ENCODE measurements at places on chromosomes 6 and 20. TPM values are rescaled to one million over a fixed set of nuclear protein-coding genes. Genes with fewer than 3 reads are reported as not detected.

The ERVFRD-1 gene
- not detected for total RNA-seq

The HLA-DRB1 gene
- total RNA-seq, result 22.1 TPM

The IMPG1 gene
- not detected for total RNA-seq

The GSTA1 gene
- 24.0 TPM for total RNA-seq

The GSTA2 gene
- total RNA-seq, result not detected

The OTOR gene
- not detected for total RNA-seq

GRCh38 chr20:9338101-9338500, 176.3 kb upstream of the LAMP5 start:
- no peak overlapping the region for H3K4me3 ChIP-seq
- no peaks in the 10 kb centered on the region for H3K27me3 ChIP-seq
- no peak for DNase-seq
- no peak overlapping the region for H3K27ac ChIP-seq

DNA sequence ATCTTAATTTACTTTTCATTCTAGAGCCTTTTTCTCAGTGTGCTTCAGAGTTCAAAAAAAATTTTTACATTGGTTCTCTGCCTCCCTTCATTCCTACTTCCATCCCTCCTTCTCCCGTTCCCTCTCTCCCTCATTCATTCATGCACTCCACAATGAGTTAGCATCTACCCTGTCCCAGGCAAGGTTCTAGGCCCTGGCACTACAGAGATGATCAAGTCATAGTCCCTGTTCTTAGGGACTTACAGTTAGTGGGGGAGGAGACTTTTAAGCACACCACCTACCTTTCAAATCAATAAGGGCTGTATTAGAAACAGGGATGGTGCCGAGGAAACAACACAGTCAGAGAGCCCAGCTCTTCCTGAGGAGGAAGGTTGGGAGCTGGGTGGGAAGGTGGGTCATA, 40.3 kb downstream of the MAP3K5 start:
- H3K36me3 ChIP-seq, result no peaks in the 10 kb centered on the region
- H3K27me3 ChIP-seq, result no peaks in the 10 kb centered on the region
- DNase-seq, result no peak
- H3K4me1 ChIP-seq, result peaks cover 6% of the 10 kb centered on the region
- H3K4me3 ChIP-seq, result no peak overlapping the region

DNA sequence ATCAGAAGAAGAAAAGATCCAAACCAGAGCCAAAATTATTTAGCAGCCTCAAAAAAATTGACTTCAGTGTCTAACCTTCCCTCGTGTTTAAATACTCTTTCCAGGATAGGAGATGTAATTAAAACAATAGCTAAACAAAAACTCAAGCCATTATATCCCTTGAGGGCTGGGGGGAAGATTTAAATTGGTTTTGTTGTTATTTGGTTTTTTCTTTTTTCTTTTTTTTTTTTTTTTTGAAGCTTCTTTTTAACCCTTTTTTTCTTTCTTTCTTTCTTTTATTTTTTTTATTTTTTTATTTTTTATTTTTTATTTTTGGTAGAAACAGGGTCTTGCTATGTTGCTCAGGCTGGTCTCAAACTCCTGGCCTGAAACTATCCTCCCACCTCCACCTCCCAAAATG, 269.0 kb downstream of the KHDC1L start:
- no peak overlapping the region for H3K4me3 ChIP-seq
- no peak overlapping the region for H3K27ac ChIP-seq
- DNase-seq, result no peak
- no peaks in the 10 kb centered on the region for H3K27me3 ChIP-seq
- no peaks in the 10 kb centered on the region for H3K4me1 ChIP-seq

GRCh38 chr20:62148908-62149314, 5.3 kb downstream of the SS18L1 start:
- no peak for DNase-seq
- no peak overlapping the region for H3K27ac ChIP-seq
- H3K4me3 ChIP-seq, result no peak overlapping the region

- H3K36me3 ChIP-seq, result no peaks in the 10 kb centered on the region
- H3K4me3 ChIP-seq, result no peak overlapping the region
- DNase-seq, result no peak
- no peaks in the 10 kb centered on the region for H3K27me3 ChIP-seq
- H3K4me1 ChIP-seq, result no peaks in the 10 kb centered on the region
Observed at GRCh38 chr6:152441902-152442301, 195.3 kb downstream of the SYNE1 start.

- peaks cover 28% of the 10 kb centered on the region for H3K4me1 ChIP-seq
- H3K36me3 ChIP-seq, result no peaks in the 10 kb centered on the region
- no peak overlapping the region for H3K4me3 ChIP-seq
Observed at GRCh38 chr6:43683708-43684455, 3.7 kb downstream of the MRPS18A start.

GRCh38 chr6:36633915-36634314, 39.8 kb downstream of the SRSF3 start:
- peak; percentile 80 for DNase-seq
- H3K36me3 ChIP-seq, result no peaks in the 10 kb centered on the region
- peaks cover 4% of the 10 kb centered on the region for H3K4me1 ChIP-seq
- H3K27me3 ChIP-seq, result no peaks in the 10 kb centered on the region
- peak overlapping the region; percentile 31 for H3K27ac ChIP-seq

- no peak overlapping the region for H3K4me3 ChIP-seq
- no peaks in the 10 kb centered on the region for H3K36me3 ChIP-seq
- H3K27me3 ChIP-seq, result no peaks in the 10 kb centered on the region
- DNase-seq, result no peak
Observed at GRCh38 chr6:90103056-90103800, 193.4 kb downstream of the BACH2 start.

GRCh38 chr20:44018942-44019637, 104.4 kb downstream of the TOX2 start:
- H3K4me3 ChIP-seq, result no peak overlapping the region
- H3K36me3 ChIP-seq, result no peaks in the 10 kb centered on the region
- H3K27ac ChIP-seq, result peak overlapping the region; percentile 28
- DNase-seq, result no peak
- H3K27me3 ChIP-seq, result no peaks in the 10 kb centered on the region

- H3K4me3 ChIP-seq, result no peak overlapping the region
- H3K4me1 ChIP-seq, result no peaks in the 10 kb centered on the region
- DNase-seq, result no peak
- H3K36me3 ChIP-seq, result no peaks in the 10 kb centered on the region
- H3K27ac ChIP-seq, result no peak overlapping the region
Observed at GRCh38 chr20:17461941-17462340, 69.2 kb downstream of the BFSP1 start.

DNA sequence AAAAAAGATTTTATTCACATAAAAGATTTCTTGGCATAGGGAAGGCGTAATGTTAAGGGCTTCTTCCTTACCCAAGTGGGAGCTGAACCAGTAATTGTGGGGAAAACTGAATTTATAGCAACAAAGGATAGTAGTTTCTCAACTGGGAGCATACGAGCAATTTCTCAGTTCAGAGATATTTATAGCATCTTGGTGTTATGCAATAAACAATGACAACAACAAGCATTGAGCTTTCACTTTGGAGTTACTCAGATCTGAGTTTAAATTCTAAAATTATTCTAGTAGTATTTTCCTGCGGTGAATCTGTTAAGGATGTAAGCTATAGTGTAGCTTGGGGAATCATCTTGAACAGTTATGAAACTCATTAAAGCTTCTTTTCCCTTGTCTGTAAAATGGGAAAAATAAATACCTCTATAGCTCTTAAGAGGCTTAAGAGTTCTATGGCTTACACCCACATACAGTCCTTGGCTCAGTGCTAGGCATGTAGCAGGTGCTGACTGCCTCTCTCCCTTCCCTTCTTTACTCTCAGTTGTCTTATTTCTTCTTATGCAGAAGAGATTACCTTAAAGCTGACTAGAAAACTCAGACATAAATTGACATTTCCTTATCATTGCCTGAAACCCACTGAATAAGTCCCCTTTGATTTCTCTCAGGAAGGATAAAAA, 58.8 kb downstream of the SAMD5 start:
- DNase-seq, result no peak
- H3K27ac ChIP-seq, result no peak overlapping the region
- no peaks in the 10 kb centered on the region for H3K4me1 ChIP-seq
- no peaks in the 10 kb centered on the region for H3K27me3 ChIP-seq
- no peak overlapping the region for H3K4me3 ChIP-seq

DNA sequence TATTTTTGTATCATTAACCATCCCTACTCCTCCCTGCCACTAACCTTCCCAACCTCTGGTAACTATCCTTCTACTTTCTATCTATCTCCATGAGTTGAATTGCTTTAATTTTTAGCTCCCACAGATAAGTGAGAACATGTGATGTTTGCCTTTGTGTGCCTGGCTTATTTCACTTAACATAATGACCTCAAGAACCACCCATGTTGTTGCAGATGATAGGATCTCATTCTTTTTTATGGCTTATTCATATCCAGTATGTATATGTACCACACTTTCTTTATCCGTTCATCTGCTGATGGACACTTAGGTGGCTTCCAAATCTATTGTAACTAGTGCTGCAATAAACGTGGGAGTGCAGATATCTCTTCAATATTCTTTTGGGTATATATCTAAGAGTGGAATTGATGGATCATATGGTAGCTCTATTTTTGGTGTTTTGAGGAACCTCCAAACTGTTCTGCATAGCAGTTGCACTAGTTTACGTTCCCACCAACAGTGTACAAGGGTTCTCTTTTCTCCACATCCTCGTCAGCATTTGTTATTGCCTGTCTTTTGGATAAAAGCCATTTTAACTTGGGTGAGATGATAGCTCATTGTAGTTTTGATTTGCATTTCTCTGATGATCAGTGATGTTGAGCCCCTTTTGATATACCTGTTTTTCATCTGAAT, 201.4 kb downstream of the ARHGAP18 start:
- no peak for DNase-seq
- H3K4me1 ChIP-seq, result no peaks in the 10 kb centered on the region
- no peaks in the 10 kb centered on the region for H3K36me3 ChIP-seq
- H3K27me3 ChIP-seq, result no peaks in the 10 kb centered on the region

DNA sequence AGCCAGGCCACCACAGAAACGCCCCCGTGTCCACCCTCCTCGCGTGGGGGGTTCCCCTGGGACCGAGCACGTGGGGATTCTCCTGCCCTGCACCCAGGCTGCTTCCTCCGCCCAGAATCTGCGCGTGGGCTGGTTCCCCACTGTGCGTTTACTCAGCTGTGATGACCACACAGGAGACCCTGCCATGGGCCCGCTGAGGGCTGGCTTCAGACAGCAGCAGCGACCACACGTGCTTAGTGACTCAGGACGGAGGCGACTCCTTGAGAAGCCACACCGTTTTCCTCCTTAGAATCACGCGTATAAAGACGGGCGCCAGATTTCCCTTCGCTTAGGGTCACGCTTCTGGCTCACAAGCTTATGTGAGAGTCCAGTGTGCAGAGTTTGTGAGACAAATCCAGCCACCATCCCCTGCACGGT, 63.9 kb upstream of the PDE10A start:
- no peak overlapping the region for H3K27ac ChIP-seq
- no peak for DNase-seq
- H3K36me3 ChIP-seq, result no peaks in the 10 kb centered on the region
- H3K4me1 ChIP-seq, result no peaks in the 10 kb centered on the region
- no peak overlapping the region for H3K4me3 ChIP-seq

DNA sequence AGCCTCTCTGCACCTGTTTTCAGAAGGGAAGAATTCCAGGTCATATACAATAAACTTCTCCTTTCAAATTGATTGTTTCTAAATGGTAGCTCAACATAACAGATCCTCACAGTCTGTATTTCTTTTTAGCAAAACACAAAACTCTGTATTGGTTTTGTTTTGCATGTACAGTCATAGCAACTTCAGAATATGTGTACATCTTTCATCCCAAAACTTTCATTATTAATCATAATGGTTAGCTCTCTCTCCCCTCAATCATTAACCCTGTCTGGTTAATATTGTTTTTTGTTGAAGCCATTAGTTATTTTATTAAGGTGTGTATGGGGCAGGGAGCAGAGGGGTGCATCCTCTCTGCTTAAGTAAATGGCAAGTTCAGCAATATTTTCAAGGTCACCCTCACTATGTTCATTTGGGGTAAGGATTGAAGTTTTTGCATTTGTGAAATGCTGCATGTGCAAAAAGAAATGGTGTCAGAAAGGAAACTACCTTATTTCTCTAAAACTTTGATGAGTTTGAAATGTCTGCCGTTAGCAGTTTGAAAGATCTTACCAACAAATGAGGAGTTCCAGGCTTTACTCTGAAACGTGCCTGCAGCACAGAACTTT, 136.8 kb upstream of the BTBD3 start:
- H3K4me3 ChIP-seq, result no peak overlapping the region
- no peaks in the 10 kb centered on the region for H3K27me3 ChIP-seq
- no peak overlapping the region for H3K27ac ChIP-seq
- no peaks in the 10 kb centered on the region for H3K36me3 ChIP-seq
- H3K4me1 ChIP-seq, result no peaks in the 10 kb centered on the region

DNA sequence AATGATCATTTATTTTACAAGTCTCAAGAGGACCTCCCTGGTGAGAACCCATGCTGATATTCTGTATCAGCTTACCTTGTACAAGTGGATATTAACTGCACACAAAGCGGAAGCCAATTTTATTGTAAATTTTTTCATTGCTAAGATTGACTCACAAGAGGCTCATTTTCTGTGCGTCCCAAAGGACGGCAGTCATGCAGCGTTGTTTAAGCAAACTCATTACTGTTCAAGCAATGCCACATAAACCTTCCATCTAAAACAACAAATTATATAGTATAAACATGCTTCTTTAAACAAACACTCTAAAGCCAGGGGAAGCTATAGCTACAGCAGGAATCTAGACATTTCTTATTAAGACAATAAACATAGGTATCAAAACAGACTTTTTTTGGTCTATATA, 575.3 kb downstream of the FRK start:
- no peaks in the 10 kb centered on the region for H3K4me1 ChIP-seq
- no peak overlapping the region for H3K4me3 ChIP-seq
- H3K36me3 ChIP-seq, result no peaks in the 10 kb centered on the region
- no peak overlapping the region for H3K27ac ChIP-seq
- no peaks in the 10 kb centered on the region for H3K27me3 ChIP-seq

GRCh38 chr6:79733388-79733787, 102.3 kb downstream of the SH3BGRL2 start:
- H3K27ac ChIP-seq, result no peak overlapping the region
- H3K27me3 ChIP-seq, result no peaks in the 10 kb centered on the region
- no peaks in the 10 kb centered on the region for H3K36me3 ChIP-seq
- no peaks in the 10 kb centered on the region for H3K4me1 ChIP-seq
- no peak for DNase-seq

DNA sequence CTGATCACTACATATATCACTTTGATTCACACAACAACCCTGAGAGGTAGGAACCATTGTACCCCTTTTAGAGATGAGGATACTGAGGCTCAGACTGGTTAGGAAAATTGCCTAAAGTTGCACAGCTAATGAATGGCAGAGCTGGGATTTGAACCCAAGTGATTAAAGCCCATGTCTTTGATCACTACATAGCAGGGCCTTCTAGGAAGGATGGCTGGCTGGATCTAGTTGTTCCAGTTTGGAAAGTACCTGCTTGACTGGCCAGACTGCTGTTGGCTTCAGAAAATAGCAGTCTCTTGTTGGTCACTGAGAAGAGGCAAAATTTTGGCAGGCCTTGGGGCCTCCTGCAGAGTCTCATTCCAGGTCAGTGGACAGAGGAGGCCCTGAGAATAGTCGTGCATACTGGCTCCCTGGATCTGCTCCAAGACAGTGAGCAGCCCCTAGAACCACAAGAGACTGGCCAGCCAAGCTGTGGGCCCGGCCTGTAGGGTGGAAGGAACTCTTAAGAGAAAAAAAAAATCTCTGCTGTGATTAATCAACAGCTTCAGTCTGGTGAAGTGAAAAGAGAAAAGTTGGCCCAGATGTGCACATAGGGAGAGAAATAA, 17.5 kb downstream of the PPARD start:
- H3K4me1 ChIP-seq, result no peaks in the 10 kb centered on the region
- H3K27me3 ChIP-seq, result no peaks in the 10 kb centered on the region
- no peak overlapping the region for H3K4me3 ChIP-seq

- no peak overlapping the region for H3K27ac ChIP-seq
- H3K4me3 ChIP-seq, result no peak overlapping the region
- H3K36me3 ChIP-seq, result no peaks in the 10 kb centered on the region
Observed at GRCh38 chr6:168214586-168215104, 104.9 kb downstream of the DACT2 start.

All from prostate gland (tissue), 2 donors.